ENCODE measurements at places on chromosomes 7 and 10.

- no peak for DNase-seq
These were observed 49.2 kb downstream of the GALNT11 start for GRCh38 chr7:152074673-152075072.

DNA sequence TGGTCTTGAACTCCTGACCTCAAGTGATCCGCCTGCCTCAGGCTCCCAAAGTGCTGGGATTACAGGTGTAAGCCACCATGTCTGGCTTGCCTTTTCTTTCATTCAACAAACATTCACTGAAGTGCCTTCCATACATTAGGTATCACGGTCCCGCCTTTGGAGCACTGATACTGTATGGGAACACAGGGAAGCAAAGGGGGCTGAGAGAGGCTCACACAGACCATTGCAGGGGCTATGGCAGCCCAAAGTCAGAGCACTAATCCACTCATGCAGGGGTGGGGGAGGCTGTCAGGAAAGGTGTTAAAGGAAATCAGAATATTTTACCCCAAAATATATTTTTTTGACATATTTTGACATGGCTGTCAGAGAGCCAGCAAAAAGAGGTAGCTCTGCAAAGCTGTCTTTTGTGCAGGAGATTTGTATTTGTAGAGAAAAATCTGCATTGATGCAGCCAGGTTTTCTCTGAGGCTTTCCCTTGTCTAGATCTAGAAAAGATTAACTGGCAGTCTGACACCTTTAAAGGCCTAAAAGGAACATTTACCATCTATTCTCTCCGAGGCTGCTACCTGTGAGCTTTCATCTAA is 42.0 kb upstream of the PDLIM1 start:
- DNase-seq = no peak

- no peak for DNase-seq
These were observed 720.1 kb downstream of the TYW1 start for GRCh38 chr7:67716729-67717128.

- DNase-seq = no peak
These were observed 75.8 kb upstream of the NRP1 start for GRCh38 chr10:33410096-33410859.

DNA sequence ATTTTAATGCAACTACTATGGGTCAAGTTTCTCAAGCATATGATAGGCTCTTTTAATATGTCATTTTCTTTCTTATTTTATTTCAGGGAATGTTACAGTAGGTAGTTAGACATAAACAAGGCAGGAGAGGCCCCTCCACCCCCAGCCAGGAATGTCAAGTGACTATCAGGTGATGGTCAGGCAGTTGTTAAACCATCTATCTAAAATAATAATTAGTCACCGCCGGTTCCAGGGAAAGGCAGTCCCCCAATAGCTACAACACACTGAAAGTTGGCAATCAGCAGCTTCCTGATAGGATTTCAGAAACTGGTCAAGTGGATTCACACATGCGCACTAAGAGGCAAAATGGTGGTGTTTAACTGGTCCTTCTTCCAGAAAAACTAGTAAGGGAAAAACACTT is 9.3 kb downstream of the OLAH start:
- no peak for DNase-seq
